ENCODE measurements at places on chromosomes 2 and 18.

- DNase-seq = no peak
These were observed 14.6 kb downstream of the SLC4A3 start for GRCh38 chr2:219642069-219642454.

DNA sequence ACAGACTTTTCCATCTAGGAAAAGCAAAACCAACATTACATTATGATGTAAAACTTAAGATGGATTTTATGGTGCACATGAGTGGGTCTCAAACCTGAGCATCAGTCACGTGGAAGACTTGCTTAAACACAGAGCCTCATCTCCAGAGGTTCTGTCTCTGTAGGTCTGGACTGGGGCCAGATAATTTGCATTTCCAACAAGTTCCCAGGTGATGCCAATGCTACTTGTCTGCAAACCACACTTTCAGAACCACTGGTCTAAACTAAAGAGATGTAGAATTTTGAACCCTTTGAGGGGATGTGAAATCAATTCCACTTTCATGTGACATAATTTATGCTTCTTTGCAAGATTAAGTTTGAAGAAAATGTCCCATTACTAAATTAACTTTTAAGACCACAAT, 522.8 kb downstream of the MBD2 start:
- no peak for DNase-seq

DNA sequence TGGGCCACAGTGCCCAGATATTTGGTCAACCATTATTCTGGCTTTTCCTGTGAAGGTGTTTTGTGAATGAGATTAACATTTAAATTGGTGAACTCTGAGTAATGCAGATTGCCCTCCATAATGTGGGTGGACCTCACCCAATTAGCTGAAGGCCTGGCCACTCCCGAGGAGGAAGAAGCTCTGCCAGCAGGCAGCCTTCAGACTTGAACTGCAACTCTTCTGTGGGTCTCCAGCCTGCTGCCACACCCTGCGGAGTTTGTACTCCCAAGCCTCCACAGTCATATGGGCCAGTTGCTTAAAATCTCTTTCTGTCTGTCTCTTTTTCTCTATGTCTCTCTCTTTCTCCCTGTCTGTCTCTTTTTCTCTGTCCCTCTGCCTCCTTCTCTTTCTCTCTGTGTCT, 262.7 kb downstream of the MYCN start:
- DNase-seq = no peak

GRCh38 chr2:68366083-68366560, 1.0 kb downstream of the PLEK start:
- DNase-seq = no peak

GRCh38 chr2:232204457-232204931, 174.1 kb upstream of the ALPP start:
- DNase-seq = no peak

DNA sequence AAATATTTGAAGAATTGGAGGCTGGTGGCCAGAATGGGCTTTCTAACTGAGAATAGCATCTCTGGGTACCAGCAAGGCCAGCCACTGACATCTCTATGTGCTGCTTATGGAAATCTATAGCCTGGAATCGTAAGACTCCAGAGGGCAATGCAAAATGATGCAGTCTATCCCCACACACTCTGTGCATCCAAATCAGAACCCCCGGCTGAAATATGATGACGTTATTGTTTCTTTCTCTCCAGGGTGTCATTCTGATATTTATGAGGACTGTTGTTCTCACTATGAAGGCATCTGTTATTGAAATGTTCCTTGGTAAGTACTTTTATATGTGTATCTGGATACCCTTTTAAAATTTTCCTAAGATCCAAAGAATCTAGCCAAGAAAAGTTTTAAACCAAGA, 19.6 kb downstream of the VIT start:
- DNase-seq = no peak

GRCh38 chr2:180694445-180695421, 285.7 kb upstream of the UBE2E3 start:
- no peak for DNase-seq

GRCh38 chr2:38835990-38836389, 39.7 kb downstream of the DHX57 start:
- no peak for DNase-seq

- DNase-seq = no peak
These were observed 112.8 kb downstream of the PHLPP1 start for GRCh38 chr18:62828091-62828640.

GRCh38 chr18:34707670-34708069, 2.4 kb upstream of the DTNA start:
- peak; percentile 72 for DNase-seq

- DNase-seq = no peak
These were observed 111.6 kb downstream of the ZNF521 start for GRCh38 chr18:25240420-25240770.

GRCh38 chr2:195677290-195677689, 20.3 kb downstream of the SLC39A10 start:
- no peak for DNase-seq

- no peak for DNase-seq
These were observed 4.2 kb downstream of the ECEL1 start for GRCh38 chr2:232483311-232483922.

- DNase-seq = no peak
These were observed 24.5 kb upstream of the ALPP start for GRCh38 chr2:232354069-232354468.

- DNase-seq = no peak
These were observed 2.2 kb upstream of the KCNH7 start for GRCh38 chr2:162840598-162841246.

DNA sequence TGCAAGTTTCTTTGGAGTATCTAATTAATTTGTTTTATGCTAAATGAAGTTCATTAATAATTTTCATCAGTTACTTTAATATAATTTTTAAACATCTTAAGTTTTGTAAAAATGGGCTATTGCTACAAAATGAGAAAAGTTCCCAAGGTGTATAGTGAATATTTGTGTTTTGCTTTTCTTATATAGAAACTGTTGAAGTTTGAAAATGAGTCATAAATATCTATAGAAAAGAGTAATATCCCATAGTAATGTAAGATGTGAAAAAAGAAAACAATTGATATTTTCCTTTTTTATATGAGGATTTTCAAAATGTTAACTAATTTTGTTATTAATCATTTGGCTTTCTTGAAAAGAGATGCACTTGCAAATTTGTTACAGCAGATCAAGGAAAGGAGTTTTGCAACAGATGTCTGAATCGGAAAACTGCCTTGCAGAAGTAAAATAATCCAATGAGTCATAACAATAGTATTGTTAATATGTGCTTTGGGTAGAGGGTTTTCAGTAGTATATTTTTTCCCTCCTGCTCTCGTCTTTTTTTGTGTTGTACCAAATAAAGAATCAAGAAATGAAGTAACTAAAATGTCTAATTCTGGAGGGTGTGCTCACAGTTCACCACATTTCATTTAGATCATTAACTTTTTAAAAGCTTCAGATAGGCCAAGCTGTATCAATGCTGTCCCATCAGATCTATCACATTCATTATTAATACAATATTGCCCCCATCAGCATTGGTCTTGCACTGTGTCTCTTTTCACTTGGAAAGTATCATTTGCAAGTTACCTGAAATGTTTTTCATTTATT, 15.5 kb downstream of the DUSP19 start:
- DNase-seq = no peak

GRCh38 chr2:239272626-239273025, 128.2 kb downstream of the HDAC4 start:
- no peak for DNase-seq

DNA sequence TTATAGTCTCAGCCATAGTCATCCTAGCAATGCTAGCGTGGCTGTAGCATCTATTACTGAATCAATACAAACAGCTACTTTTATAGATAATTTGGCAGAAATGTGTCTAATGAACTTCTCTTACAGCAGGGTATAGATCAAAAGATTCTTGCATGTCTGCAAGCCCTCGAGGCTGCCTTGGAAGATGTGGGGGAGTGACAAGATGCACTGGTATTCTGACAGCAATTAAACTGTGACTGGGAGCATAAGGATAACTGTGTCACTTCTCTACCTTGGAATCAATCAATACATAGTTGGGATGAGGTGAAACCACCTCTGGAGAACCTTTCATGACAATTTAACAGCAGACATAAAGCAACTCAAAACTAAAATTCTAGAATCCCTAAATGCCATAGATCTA, 59.3 kb upstream of the MYO3B start:
- no peak for DNase-seq

DNA sequence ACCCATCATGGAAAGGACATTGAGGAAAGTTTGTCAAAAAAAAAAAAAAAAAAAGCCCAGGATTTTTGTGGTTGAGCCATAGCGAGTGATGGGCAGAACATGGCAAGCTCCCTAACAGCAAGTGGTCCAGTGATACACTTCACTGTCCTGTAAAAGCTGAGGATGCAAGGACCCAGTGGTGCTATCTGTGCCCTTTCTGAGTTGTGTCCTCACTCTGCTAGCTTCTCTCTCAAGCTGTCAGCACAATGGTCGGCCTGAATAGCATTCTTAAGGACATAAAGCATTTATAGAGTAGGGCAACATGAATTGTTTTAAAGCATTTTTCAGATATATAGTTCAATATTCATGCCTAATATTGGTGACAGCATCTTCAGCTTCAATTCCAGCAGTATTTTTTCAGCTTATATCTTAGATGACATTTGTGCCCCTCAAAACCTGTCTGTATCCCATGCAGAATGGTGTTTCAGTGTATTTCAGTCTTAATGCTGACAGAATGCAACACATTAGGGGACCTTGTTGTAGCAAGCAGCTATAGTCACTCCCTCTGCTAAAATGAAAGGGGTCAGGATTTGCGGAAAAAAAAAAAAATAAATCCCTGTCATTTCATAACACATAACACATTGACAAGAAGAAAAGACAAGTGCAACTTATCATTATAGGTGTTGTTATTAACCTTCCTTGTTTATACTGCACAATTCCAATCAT, 496.7 kb downstream of the THSD7B start:
- no peak for DNase-seq

- no peak for DNase-seq
These were observed 2.9 kb downstream of the RNF144A start for GRCh38 chr2:6919901-6920742.

DNA sequence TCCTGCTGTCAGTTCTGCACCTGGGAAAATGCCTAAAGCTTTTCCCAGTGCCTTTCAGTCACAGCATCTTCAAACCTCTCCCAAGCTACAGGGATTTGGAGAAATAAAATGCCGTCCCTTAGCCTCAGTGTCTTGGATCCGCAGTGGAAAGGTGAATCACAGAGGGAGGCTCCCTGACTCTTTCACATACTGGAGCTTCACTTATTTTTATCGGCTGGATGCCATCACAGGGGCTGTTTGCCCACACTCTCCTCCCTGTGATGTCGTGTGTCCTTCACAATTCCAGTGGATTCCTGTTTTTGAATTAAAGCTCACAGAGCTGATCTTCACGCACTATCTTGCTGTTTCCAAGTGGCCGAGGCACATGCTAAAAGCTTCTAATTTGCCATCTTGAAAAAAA, 1303.1 kb upstream of the DDX18 start:
- DNase-seq = no peak

DNA sequence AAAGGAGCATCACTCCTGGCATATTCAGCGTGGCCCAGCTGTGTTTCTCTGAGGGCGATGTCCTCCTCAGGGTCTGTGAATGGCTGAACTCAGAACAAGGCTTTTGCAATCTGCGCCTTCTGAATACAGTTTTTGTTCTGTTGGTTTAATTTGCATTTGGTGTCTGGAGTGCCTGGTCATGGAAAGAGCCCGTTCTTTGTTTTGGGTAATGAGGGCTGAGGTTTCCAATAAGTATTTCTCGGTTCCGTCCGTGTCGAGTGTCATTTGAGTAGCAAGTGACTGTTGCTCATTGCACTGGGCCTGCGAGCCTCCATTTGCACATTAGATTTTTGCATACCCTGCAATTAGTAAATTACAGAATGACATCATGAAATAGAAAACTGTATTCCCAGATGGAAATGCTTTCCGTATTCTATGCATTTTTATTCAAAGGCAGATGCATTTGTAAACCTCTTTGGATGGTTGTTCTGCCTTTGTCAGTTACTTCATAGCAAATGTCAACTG, 57.3 kb downstream of the NEDD4L start:
- no peak for DNase-seq

DNA sequence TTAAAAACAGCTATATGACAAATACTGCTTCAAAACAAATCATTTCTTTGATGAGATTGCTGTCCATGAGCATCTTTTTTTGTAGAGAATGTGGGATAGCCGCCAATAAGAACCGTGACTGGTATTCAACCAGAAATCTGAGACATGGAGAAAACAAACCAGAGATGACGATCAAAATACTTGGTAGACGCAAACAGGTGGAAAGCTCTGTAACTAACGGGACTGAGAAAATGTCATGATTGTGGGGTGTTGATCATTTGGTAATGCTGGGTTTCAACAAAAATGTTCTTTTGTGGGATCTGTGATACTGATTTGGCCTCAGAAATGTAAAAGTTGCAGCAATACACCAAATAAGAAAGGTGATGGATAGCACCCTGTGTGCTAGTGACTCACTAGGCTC, 364.8 kb downstream of the NYAP2 start:
- DNase-seq = peak; percentile 46

- no peak for DNase-seq
These were observed 567 bp downstream of the PCYOX1 start for GRCh38 chr2:70258532-70258875.

- no peak for DNase-seq
These were observed 789.4 kb upstream of the PIK3C3 start for GRCh38 chr18:41165625-41166024.

GRCh38 chr2:118010473-118010872, 3.4 kb downstream of the CCDC93 start:
- no peak for DNase-seq

All from AG09319 (cell line).